ENCODE measurements at places on chromosomes 11 and 22. TPM values are rescaled to one million over a fixed set of nuclear protein-coding genes. Genes with fewer than 3 reads are reported as not detected.

The TP53I11 gene
- total RNA-seq: 35.3 TPM

GRCh38 chr11:62256281-62256680, 13.7 kb upstream of the SCGB2A2 start:
- no peak for DNase-seq
- H3K27me3 ChIP-seq: no peaks in the 10 kb centered on the region
- H3K4me1 ChIP-seq: no peaks in the 10 kb centered on the region
- H3K36me3 ChIP-seq: no peaks in the 10 kb centered on the region

The KMT2A gene
- total RNA-seq: 85.1 TPM

GRCh38 chr11:123301696-123302400, 106.8 kb upstream of the CLMP start:
- DNase-seq: peak; percentile 89
- no peaks in the 10 kb centered on the region for H3K4me1 ChIP-seq
- peak overlapping the region; percentile 46 for H3K4me3 ChIP-seq
- no peaks in the 10 kb centered on the region for H3K27me3 ChIP-seq

GRCh38 chr11:83265331-83265730, 20.8 kb downstream of the CCDC90B start:
- no peak overlapping the region for H3K4me3 ChIP-seq
- DNase-seq: no peak

- DNase-seq: peak; percentile 43
- no peak overlapping the region for H3K27ac ChIP-seq
- H3K36me3 ChIP-seq: no peaks in the 10 kb centered on the region
- H3K27me3 ChIP-seq: no peaks in the 10 kb centered on the region
- H3K4me3 ChIP-seq: no peak overlapping the region
These were observed 524.5 kb downstream of the NTM start for GRCh38 chr11:131894615-131895544.

The IL17REL gene
- total RNA-seq: 0.16 TPM

The RFPL2 gene
- not detected for total RNA-seq

- DNase-seq: peak; percentile 87
- no peaks in the 10 kb centered on the region for H3K27me3 ChIP-seq
- H3K27ac ChIP-seq: no peak overlapping the region
- H3K4me1 ChIP-seq: no peaks in the 10 kb centered on the region
- H3K4me3 ChIP-seq: no peak overlapping the region
These were observed 37.6 kb upstream of the BIRC3 start for GRCh38 chr11:102279641-102280170.
